Transverse colon (tissue), 4 donors: ENCODE measurements at places on chromosomes 13 and 19.

GRCh38 chr13:113144255-113144629, 14.2 kb upstream of the PROZ start:
- DNase-seq: no peak

DNA sequence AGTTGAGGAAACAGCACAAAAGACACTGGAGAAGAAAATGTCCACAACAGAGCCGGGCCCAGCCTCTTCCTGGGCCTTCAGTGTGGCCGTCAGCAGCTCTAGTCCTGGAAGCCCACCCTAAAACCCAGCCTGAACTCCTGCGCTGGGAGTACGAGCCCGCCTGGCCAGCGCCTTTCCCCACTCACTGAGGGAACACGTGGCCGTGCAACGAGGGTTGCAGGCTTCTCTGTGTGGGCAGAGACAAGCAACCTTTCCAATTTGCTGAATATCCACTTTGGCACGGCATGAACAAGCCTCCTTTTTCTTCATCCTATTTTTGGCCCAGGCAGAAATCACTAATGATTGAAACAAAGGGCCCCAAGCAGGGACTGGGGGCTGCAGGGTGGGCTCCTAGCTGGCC, 89.2 kb downstream of the CRYL1 start:
- no peak for DNase-seq

GRCh38 chr19:18294467-18294864, 13.0 kb upstream of the JUND start:
- DNase-seq: peak; percentile 69

DNA sequence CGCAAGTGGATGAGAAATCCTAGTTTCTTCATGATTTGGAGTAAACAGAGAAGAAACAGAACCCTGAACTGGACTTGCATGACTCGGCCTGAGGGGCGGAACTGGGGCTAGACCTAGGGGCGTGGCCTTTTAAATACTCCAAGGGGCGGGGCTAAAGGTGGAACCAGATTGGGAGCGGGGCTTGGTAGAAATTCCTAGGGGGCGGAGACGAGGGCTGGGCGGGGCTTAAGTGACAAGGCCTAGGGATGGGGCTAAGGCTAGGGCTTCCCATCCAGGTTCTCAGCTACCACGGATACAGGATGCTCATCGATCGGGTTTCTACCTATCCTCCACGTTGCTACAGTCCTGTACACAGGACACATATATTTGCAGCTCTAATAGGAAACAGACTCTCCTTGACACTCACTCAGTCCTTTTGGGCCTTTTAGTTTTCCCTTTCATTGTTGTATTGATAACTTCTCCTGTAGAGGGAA, 372 bp upstream of the ZNF699 start:
- peak; percentile 91 for DNase-seq

GRCh38 chr13:64640002-64640401, 2590.1 kb downstream of the PCDH9 start:
- no peak for DNase-seq

- peak; percentile 31 for DNase-seq
These were observed 13.2 kb upstream of the LHFPL6 start for GRCh38 chr13:39616087-39616694.

DNA sequence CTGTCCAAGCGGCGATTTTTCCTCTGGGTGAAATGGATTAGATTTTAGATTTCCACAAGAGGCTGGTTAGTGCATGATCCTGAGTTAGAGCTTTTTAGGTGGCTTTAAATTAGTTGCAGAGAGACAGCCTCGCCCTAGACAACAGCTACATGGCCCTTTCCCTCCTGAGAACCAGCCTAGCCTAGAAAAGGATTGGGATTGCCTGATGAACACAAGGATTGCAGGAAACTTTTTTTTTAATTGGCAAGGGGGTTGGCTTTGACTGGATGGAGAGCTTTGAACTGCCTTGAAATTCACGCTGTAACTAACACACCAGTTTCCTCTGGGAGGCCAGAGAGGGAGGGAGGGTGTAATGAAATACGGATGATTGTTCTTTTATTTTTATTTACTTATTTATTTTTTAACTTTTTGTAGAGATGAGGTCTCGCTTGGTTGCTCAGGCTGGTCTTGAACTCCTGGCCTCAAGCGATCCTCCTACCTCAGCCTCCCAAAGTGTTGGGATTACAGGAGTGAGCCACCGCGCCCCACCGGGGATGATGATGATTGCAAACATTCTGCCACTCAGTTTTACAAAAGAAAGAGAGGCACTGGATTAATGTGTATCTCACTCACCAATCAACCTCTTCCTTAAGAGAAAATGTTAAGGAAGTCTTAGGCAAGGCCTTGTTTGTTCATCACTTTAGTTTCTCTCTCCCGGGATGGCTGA, 1.9 kb downstream of the LDLR start:
- DNase-seq: no peak

- DNase-seq: no peak
These were observed 88.4 kb downstream of the FOXO1 start for GRCh38 chr13:40578055-40578454.

DNA sequence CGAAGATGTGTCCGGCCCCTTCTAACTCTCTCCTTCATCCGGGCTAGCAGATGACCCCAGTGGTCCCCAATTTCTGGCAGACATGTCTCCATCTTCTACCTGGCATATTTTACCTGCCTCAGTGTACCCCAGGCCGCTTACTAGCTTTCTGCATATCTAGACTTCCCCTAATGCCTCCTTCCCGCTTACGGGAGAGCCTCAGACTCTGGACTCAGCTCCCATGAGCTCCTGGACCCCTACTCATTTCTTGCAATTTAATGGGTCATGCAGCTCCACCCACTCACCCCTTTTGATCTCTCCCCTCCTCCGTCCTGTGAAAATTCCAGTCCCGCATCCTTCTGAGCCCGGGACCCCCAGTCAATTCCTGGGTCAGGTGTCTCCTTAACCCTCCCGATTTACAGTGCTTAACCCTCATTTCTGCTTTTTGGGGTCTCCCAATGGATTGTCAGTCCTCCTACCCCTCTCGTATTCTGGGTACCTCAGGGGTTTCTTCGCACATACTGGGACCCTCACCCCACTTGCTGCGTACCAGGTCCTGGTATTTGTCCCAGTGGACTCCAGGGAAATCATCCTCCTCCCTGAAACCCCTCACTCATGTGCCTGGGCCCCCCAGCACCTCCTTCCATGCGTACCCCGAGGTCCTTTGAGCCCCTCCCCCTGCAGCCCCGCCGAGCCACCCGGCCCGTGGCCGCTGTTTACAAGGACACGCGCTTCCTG, 500 bp upstream of the JUNB start:
- DNase-seq: no peak

- DNase-seq: peak; percentile 81
These were observed 593 bp downstream of the ATG4D start for GRCh38 chr19:10544242-10544752.

- DNase-seq: no peak
These were observed 14.2 kb upstream of the COLGALT1 start for GRCh38 chr19:17541184-17541759.

GRCh38 chr13:24662195-24663088, 17.8 kb upstream of the ATP12A start:
- peak; percentile 63 for DNase-seq
